ENCODE measurements at places on chromosomes 3 and 15. TPM values are rescaled to one million over a fixed set of nuclear protein-coding genes. Genes with fewer than 3 reads are reported as not detected.
A peak's percentile ranks its signal among the peaks of the same experiment; 100 is the strongest.

- no peak for DNase-seq
- no peaks in the 10 kb centered on the region for H3K4me1 ChIP-seq
Observed at GRCh38 chr15:81498294-81498693, 124.3 kb upstream of the TMC3 start.

DNA sequence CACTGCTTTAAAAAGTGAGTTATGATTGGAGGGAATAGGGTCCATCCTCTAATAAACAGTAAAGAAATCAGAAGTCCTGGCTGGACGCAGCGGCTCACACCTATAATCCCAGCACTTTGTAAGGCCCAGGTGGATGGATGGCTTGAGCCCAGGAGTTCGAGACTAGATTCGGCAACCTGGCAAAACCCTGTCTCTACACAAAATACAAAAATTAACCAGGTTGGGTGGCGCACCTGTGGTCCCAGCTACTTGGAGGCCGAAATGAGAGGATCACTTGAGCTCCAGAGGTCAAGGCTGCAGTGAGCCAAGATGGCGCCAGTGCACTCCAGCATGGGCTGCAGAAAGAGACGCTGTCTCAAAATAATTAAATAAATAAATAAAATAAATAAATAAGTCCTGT is 171.2 kb downstream of the POTEB3 start:
- H3K36me3 ChIP-seq = no peaks in the 10 kb centered on the region
- no peak for DNase-seq
- H3K27ac ChIP-seq = no peak overlapping the region
- H3K27me3 ChIP-seq = no peaks in the 10 kb centered on the region
- H3K4me1 ChIP-seq = no peaks in the 10 kb centered on the region

GRCh38 chr3:38722781-38723568 is 73.5 kb upstream of the SCN5A start:
- DNase-seq = no peak
- H3K27me3 ChIP-seq = peaks cover 46% of the 10 kb centered on the region
- no peak overlapping the region for H3K4me3 ChIP-seq
- no peaks in the 10 kb centered on the region for H3K4me1 ChIP-seq
- H3K36me3 ChIP-seq = no peaks in the 10 kb centered on the region
- H3K27ac ChIP-seq = no peak overlapping the region

- peaks cover 15% of the 10 kb centered on the region for H3K4me1 ChIP-seq
- no peaks in the 10 kb centered on the region for H3K27me3 ChIP-seq
Observed at GRCh38 chr3:197793247-197793646, 2.2 kb downstream of the LRCH3 start.

- peaks cover 37% of the 10 kb centered on the region for H3K4me1 ChIP-seq
- no peak overlapping the region for H3K27ac ChIP-seq
- H3K27me3 ChIP-seq = no peaks in the 10 kb centered on the region
- no peaks in the 10 kb centered on the region for H3K36me3 ChIP-seq
Observed at GRCh38 chr3:141373232-141373631, 4.9 kb downstream of the ZBTB38 start.

GRCh38 chr3:33146791-33147445 is 33.1 kb downstream of the CRTAP start:
- no peak overlapping the region for H3K4me3 ChIP-seq
- peaks cover 12% of the 10 kb centered on the region for H3K4me1 ChIP-seq
- H3K27ac ChIP-seq = no peak overlapping the region
- H3K36me3 ChIP-seq = no peaks in the 10 kb centered on the region
- no peak for DNase-seq

Gene PPP2R3A
- total RNA-seq = 6.1 TPM

DNA sequence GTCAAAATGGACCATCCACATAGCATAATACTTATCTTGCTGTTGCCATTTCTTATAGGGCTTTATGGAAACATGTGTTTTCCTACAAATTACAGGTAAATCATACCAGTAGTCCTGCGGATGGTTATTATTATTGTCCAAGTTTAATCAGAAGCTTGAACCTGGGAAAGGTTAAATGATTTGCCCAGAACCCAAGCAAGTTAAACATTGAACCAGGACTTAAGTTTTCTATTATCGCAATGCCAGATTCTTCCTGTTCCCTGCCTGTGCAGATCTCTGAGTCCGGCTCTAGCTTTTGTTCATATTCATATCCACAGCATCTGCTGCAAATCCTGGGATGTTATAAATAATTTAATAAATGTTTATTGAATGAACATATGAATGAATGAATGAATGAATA is 12.5 kb downstream of the LPP start:
- DNase-seq = no peak
- H3K27me3 ChIP-seq = no peaks in the 10 kb centered on the region
- H3K27ac ChIP-seq = no peak overlapping the region
- no peak overlapping the region for H3K4me3 ChIP-seq

DNA sequence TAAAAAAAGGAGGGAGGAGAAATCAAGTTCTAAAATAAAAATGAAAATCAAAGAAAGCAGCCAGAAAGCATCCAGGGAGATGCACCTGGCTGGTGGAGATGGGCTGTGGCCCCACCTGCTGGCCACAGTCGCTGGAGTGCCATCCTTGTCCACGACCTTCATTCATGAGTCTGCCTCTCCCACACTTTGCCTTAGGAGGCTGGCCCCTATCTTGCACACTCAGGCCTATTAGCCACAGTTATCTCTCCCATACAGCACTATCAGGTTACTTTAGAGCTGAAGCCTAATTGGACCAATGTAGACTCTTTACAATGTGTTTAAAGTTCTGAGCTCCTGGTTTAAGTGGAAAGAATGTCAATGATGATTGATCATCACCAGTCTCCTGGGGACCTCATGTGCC is 392.0 kb upstream of the RORA start:
- no peak overlapping the region for H3K27ac ChIP-seq
- no peak for DNase-seq
- H3K27me3 ChIP-seq = no peaks in the 10 kb centered on the region

Gene MKRN3
- 10.1 TPM for total RNA-seq

DNA sequence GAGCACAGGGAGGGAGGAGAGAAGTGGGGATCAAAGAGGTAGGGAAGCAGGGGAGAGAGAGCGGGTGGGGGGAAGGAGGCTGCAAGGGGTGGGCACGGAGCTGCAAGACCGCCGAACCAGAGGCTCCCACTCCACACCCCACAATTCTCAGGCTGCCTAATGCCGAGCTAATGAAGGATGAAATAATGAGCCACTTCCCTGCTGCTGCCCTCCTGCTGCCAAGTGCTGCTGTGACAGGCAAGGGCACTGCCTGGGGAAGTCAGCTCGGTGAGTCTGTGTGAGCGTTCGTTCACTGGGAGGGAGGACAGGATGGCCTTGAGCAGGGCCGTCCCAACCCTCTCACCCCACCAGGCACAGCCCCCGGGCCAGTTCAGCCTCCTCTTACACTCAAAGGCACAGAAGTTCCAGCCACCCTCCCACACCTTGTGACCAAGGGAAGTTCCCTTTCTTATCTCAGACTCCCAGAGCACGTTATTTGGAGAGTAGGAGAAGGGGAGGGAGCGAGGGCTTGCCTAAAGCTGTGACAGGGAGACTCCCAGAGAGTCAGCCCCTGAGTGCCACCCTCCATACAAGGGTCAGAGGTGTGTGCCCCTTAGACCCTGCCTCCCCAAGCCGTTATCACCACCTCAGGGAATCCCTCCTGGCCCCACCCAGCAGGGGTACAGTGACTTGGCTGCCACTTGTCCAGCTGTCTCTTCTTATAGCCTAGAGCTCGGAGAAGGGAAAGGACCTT is 12.4 kb downstream of the GLYCTK start:
- no peak overlapping the region for H3K27ac ChIP-seq
- H3K27me3 ChIP-seq = no peaks in the 10 kb centered on the region
- DNase-seq = no peak
- H3K4me3 ChIP-seq = no peak overlapping the region

- H3K4me1 ChIP-seq = peaks cover 14% of the 10 kb centered on the region
- H3K27ac ChIP-seq = no peak overlapping the region
- H3K27me3 ChIP-seq = no peaks in the 10 kb centered on the region
- peak; percentile 47 for DNase-seq
- H3K36me3 ChIP-seq = no peaks in the 10 kb centered on the region
- H3K4me3 ChIP-seq = no peak overlapping the region
Observed at GRCh38 chr3:13217736-13218540, 144.7 kb upstream of the IQSEC1 start.

GRCh38 chr3:158642005-158642404 is 2.3 kb upstream of the GFM1 start:
- no peak overlapping the region for H3K27ac ChIP-seq
- no peaks in the 10 kb centered on the region for H3K27me3 ChIP-seq
- peaks cover 7% of the 10 kb centered on the region for H3K4me1 ChIP-seq
- no peak for DNase-seq
- H3K36me3 ChIP-seq = peaks cover 6% of the 10 kb centered on the region

Gene COL7A1
- 11.4 TPM for total RNA-seq

DNA sequence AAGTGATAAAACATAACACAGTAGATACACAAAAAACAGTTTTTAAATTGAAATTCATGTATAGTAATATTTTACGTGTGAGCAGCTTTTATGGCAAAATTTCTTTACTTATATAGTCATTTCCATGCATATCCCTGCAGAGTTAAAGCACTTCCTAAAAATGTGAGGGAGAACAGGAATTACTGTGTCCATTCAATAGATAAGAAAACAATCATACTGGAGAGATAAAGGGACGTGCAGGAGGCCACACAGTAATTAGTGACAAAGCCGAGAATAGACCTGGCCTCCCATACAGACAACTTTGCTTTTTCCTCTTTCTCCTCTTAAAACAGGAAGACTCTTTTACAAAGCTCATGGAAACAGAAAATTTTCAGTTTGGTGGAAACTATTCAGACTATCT is 247.5 kb downstream of the CDIN1 start:
- H3K27ac ChIP-seq = no peak overlapping the region
- no peaks in the 10 kb centered on the region for H3K36me3 ChIP-seq
- H3K4me3 ChIP-seq = no peak overlapping the region
- no peak for DNase-seq
- no peaks in the 10 kb centered on the region for H3K4me1 ChIP-seq

Gene STAB1
- total RNA-seq = 0.44 TPM

GRCh38 chr3:58630076-58630709 is 36.4 kb downstream of the FAM3D start:
- H3K27me3 ChIP-seq = no peaks in the 10 kb centered on the region
- DNase-seq = peak; percentile 29
- H3K4me3 ChIP-seq = no peak overlapping the region

GRCh38 chr3:14771593-14772497 is 46.9 kb upstream of the FGD5 start:
- H3K4me1 ChIP-seq = no peaks in the 10 kb centered on the region
- H3K36me3 ChIP-seq = no peaks in the 10 kb centered on the region
- no peak for DNase-seq
- no peak overlapping the region for H3K27ac ChIP-seq

All from HCT116 (cell line).